NCI-H1105 (cell line): ENCODE measurements at places on chromosomes 13 and 19.

- DNase-seq, result no peak
Measured at GRCh38 chr13:110500341-110500740, 61.2 kb downstream of the RAB20 start.

DNA sequence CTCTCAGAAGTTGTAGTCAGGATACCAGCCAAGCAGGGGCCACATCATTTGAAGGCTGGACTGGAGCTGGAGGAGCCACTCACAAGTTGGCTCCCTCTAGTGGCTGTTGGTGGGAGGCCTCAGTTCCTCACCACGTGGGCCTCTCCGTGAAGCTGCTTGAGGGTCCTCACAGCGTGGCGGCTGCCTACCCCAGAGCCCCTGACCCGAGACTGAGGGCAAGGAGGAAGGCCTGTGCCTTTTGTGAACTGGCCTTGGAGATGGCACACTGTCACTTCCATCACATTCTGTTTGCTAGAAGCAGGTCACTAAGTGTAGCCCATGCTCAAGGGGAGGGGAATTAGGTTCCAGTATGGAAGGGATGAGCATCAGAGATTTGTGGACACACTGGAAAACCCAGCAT lies 14.6 kb downstream of the GNA11 start:
- peak; percentile 61 for DNase-seq

- peak; percentile 87 for DNase-seq
Measured at GRCh38 chr13:113002206-113002912, 33.3 kb downstream of the MCF2L start.

DNA sequence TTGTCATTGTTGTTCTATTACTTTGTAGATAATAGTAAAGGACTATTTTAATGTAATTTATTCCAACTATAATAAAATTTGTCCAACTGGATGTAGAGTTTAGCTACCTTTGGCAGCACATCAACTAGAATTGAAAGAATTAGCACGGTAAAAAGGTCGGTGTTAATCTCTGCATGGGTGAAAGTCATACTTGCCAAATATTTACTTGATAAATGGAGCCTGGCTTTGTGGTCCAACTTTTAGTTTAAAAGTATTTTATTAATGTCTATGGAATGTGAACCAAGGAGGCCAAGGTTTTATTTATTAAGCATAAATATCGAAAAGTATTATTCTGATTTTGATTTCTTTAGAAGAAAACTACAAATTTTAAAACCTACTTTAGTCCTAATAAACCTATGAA lies 1389.0 kb downstream of the PCDH9 start:
- no peak for DNase-seq

DNA sequence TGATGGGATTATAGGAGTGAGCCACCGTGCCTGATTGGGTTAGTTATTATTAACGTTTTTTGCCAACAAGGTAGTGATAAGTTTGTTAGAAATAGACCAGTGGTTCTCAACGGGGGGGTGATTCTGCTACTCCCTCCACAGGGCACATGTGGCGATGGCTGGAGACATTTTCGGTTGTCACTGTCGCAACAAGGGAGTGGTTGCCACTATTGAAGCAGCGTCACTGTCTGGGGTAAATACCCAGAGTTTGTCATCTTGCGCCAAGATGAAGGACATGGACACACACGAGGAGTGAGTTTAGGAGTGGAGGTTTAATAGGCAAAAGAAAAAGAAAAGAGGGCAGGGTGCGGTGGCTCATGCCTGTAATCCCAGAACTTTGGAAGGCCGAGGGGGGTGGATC lies 18.9 kb downstream of the ADGRE3 start:
- no peak for DNase-seq

DNA sequence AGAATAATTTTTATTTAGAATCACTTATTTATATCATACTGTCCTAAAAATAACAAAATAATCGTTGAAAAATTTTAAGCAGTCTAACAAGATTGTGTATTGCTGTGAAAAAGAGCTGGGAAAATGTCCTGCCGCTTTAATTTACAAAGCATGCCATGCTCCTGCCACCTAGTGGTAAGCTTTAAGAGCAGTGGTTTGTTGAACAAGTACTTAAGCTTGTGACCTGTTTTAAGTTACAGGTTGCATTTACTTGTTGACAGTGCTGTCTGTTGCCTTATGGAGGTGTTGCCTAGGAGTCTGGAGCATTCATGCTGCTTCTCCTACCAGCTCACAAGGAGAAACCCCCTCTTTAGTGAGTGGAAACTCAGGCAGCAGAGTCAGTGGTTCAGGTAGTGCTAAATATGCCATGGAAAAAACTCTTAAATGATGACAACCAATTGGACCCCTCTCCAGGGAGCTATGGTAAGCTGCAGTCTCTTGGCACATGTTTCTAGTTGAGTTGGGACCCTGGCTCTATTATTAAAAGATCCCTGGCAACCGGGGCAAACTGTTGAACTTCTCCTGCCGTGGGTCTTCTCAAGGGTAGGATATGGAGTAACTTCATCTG lies 68.4 kb downstream of the SPATA13 start:
- peak; percentile 30 for DNase-seq

- DNase-seq, result no peak
Measured at GRCh38 chr19:10964903-10965302, 4.1 kb downstream of the SMARCA4 start.

DNA sequence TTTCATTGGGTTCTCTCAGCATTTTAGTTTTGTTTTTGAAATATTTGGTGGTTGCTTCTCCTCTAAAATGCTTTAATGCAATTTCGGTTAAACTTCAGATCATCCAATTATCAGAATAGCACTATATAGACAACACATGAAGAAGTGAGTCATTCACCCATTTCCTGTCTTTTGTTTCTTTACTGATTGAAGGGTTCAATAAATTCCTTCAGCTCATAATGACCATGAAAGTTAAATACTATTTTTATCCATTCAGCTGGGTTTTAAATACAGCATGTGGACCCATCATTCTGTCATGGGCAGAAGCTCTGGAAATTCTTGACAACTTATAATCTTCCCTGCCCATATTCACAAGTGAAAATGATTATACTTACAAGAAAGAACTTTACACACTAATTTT lies 187.2 kb downstream of the ITGBL1 start:
- DNase-seq, result no peak

- DNase-seq, result no peak
Measured at GRCh38 chr19:12034198-12034597, 1.3 kb downstream of the ZNF433 start.
